Muscle of back (tissue), 13 donors: ENCODE measurements at places on chromosomes 13 and 19.

DNA sequence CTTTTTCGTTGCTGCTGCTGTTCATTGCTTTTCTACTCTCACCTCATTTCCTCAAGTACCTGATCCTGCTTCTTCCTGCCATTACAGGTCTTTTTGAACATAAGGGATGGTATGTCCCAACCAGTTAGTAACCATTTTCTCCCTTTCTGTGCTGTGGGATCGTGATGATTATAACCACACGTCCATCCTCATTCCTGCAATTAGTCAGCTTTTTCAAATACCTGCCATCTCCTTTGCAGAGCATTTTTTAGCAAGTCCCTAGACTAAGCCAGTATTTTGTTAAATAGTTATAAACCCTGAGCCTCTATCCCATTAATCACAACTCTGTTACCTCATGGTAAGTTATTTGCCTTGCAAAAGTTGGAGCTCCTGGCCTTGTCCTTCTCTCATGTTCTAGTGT lies 109.2 kb downstream of the FNDC3A start:
- no peak for DNase-seq

- DNase-seq, result no peak
Measured at GRCh38 chr13:54965881-54966280, 1937.3 kb downstream of the OLFM4 start.

DNA sequence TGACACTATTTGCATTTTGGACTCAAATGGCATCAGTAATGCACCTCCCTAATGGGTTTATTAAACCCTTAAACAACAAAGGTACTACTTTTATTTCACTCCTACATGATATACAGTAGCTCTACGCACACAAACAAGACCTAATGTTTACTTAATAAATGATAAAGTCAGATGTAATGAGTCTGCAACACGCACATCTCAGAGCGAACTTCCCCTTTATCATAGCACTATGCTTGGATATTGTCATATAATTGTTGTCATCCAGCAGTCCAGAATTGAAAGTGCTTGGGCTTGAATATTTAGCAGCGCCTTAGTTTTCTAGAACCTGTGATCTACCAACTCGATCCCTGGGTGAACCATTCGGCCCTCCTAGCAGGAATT lies 772 bp downstream of the PARP4 start:
- no peak for DNase-seq

- peak; percentile 31 for DNase-seq
Measured at GRCh38 chr13:106534639-106535551, 567 bp downstream of the EFNB2 start.

GRCh38 chr13:44300895-44301638 lies 72.6 kb upstream of the SERP2 start:
- no peak for DNase-seq

DNA sequence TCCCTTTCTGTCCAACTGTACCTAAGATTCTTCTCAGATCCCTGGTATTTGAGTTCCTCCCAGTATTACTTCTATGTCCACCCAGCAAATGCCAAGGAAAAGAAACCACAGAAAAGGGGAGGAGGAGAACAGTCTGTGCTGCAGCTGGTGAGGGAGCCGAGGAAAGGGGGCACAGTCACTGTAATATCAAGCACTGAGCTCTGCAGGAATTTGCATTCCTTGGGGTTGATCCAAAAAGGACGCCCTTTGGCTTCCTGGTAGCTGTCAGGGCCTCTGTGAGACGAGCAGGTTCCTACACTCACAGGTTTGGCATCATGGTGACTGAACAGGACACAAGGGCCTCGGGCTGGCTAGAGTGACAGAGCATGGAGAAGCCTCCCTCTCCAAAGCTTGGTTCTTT lies 273.4 kb downstream of the NHLRC3 start:
- DNase-seq, result no peak

GRCh38 chr13:76489274-76489673 lies 396.9 kb downstream of the KCTD12 start:
- DNase-seq, result no peak

GRCh38 chr19:33905473-33905936 lies 108.8 kb downstream of the KCTD15 start:
- DNase-seq, result no peak

GRCh38 chr13:43804461-43805070 lies 17.8 kb upstream of the ENOX1 start:
- DNase-seq, result peak; percentile 86

- no peak for DNase-seq
Measured at GRCh38 chr13:39232401-39232980, 194.2 kb downstream of the NHLRC3 start.

DNA sequence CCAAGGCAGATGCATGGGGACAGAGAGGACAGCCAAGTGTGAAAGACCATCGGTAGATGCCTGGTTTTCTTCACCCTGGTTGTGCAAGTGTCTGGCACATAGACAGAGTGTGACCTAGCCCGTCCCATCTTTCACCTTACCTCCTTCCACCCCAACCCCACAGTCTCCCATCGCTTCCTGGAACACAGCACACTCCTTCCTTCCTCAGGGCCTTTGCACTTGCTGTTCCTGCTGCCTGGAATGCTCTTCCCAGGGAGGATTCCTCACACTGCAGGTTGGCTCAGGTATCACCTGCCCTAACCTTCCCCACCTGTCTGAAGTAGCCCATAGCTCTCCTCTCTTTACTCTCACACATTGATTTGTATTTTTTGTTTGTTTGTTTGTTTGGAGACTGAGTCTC lies 3.0 kb downstream of the FIZ1 start:
- no peak for DNase-seq

- no peak for DNase-seq
Measured at GRCh38 chr13:51635137-51635878, 51.0 kb downstream of the WDFY2 start.

- DNase-seq, result no peak
Measured at GRCh38 chr13:61135583-61135982, 280.1 kb downstream of the PCDH20 start.

DNA sequence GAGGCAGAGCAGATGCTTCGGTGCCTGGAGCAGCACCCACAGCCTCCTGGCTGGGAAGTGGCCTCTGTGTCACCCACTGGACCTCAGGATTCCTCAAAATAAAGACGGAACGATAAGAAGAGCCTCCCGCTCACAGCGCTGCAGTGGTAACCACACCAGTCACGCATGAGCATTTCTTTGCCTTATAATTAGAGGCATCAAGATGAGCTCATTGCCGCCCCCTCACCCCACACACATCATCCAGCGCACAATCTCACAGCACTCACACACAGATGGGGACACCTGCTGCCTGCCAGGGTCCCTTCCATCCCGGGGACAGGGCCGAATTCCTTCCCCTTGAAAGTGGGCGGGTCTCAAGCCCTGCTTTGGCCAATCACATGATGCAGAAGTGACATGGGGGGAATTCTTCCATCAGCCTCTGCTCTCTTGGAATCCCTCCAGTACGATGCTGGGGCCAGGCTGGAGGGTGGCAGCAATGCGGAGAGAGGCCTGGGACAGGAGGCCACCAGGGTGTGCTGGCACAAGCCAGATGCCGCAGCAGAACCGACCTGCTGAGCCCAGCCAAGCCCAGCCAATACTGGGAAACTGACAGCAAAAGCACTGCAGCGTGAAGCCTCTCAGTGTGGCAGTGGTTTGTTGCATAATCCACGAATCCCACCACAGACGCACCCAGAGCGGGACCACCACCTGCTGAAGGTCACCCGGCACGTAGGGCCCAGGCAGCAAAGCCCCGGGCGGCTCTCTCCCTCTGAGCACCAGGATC lies 16.0 kb downstream of the PIP5K1C start:
- no peak for DNase-seq

- peak; percentile 67 for DNase-seq
Measured at GRCh38 chr19:47436712-47437401, 17.5 kb upstream of the MEIS3 start.

DNA sequence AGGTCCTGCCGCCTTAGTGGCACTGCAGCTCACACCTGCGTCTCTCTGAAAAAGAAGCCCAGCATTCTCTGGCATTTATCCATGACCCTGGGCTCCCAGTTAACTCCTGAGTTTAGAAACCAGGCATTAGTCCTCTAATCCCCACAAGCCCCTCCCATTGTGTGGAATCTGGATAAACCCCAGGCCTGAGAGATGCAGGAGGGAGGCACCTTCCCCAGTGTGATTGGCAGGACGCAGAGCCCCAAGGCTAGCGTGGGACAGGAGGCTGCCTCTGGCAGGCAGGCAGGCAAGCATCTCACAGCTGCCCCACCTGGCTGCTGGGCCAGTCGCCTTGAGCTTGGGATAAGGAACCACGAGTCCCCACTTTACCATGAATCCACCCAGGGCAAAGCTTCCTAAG lies 11.0 kb upstream of the SERPINE3 start:
- DNase-seq, result no peak

DNA sequence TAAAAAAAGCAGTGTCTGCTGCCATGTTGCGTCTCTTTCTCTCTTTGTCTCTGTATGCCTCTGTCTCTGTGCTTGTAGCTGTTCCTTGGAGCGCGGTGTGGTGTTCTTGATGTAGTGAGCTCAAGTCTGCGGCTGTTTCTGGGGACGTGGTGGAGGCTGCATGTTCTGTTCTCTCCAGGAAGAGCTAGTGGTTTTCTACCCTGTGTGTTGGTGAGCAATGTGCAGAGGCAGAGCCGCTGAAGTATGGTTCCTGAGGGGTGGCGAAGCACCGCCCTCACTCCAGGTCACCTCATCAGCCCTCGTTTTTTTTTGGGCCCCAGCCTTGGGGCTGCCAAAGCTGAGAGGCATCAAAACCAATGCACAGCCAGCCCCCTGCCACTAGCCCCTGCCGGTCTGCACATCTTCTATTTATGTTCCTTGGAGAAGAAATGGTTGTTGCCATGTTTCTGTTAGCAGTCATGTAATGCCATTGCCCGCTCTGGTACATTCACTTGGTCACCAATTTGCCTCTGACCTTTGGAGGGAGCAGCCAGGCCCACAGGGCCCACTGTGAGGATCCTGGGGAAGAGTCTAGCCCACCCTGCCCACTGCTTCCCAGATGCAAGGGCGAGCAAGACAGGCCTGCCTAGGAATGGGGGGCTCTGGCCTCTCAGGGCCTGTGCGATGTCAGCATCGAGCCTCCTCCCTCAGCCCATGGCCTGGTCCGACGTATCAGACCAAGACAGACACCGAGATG lies 7.2 kb downstream of the HNRNPL start:
- no peak for DNase-seq

DNA sequence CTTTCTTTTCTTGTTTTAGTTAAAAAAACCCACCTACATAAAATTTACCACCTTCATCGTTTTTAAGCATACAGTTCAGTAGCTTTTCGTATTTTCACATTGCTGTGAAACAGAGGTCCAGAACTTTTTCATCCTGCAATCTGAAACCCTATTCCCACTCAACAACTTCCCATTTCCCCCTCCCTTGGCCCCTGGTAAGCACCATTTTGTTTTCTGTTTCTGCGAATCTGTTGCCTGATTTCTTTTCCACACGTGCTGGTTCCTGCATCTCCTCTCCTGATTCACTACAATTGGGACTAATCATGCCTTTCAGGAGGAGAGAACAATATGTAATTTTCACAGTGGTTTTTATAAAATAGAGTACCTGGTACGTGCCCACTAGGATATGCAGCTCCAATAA lies 149.2 kb upstream of the RNF113B start:
- no peak for DNase-seq

GRCh38 chr13:50080911-50081678 lies 65.9 kb downstream of the KCNRG start:
- peak; percentile 85 for DNase-seq

DNA sequence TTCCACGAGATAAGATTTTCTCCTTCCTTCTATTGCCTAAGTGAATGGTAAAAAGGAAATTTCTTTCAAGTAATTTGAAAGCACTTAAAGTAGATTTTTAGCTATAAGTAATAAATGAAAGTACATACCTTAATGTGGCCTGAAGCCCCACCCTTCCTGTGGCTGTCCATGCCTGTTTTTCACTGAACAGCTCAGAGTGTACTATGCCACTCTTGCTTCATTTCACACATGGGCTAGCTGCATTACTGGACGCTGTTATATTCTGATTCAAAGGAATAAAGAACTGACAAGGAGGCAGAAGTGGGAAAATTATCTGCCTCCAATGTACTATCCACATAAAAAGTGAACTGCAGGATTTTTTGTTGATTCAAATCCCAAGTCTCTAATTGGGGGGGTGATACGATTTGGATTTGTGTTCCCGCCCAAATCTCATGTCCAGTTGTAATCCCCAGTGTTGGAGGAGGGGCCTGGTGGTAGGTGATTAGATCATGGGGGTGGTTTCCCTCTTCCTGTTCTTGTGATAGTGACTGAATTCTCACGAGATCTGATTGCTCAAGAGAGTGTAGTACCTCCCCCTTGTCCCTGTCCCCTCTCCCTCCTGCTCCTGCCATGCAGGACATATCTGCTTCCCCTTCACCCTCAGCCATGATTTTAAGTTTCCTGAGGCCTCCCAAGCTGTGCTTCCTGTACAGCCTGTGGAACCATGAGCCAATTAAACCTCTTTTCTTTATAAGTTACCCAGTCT lies 154.7 kb upstream of the SGCG start:
- DNase-seq, result no peak

DNA sequence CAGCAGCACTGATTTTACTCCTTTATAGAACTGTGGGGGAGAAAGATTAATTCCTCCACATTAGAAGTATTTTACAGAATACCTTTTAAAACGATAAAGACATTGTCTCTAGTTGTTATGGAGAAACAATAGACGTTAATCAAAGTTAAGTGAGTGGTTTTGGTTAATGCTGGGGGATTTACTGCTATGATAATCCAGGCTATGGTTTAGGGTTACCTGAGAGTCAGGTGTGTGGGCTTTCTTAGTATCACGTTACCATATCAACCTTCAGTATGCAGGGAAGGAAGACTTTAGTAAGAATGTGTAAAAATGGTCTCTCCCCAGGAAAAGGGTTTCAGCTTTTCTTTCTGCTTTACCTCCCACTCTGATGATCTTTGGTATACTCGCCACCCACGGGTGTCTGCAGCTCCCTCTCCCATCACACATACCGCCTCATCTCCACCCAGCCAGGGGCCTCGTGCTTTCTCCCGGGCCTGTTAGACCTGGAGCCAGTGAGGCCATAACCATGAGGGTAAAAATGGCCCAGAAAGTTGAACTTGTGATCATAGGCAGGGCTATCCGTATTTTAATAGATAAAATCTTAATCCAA lies 45.6 kb upstream of the WDFY2 start:
- no peak for DNase-seq

DNA sequence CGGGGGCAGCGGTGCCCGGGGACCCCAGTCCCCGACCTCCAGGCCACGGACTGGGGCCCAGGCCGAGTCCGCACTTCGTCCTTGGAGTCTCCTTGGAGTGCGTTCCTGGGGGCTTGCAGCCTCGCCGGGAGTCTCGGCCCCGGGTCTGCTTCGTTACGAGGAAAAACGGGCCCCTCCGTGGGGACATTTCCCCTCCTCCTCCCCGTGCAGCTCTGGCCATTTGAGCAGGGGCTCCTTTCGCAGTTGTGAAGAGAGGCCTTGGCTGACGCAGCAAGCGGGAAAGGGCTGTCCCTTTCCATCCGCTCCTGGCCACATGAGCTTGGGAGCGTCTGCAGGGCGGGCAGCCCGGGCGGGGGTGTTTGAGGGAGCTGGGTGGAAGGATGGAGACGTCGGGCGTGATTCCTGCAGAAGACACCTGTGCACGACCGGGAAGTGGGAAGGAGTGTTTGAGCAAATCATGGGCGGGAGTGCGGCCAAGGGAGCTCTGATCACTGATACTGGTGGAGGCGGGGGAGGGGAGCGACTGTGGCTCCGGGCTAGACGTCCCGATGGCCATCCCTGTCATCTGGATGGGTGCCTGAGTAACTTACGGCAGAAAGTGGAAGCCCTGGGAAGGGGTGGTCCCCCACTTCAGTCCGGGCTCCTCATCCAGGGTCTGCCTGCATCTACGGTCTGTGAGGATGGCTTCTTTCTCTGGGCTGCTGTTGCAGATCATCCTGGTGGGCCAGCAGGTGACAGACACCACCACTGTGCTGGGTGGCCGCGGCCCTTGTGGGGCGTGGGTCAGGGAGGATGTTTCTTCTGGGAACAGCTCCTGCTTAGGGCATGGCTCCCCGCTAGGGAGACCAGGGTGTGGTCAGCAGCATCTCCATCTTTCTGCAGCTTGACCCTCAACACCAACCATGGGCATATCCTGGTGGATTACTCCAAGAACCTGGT lies 736 bp downstream of the GPI start:
- no peak for DNase-seq
